ENCODE measurements at places on chromosomes 2 and 18.

DNA sequence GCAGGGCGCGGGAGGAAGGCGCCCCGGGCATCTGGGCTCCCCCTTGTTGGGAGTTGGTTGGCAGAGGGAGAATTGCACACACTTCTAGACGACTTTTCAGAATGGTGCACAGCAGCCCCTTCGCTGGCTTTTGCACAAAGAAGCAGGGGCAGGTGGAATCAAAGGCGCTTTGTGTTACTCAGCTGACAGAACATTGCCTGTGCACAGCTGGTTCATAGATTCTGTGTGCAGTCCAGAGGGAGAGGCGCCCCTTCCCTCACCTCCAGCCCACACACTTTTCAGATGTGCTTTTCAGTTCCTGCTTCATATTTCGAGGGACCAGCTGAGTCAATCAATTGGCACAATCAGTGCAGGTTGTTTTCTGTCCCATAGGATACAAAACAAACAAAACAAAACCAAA, 348.4 kb upstream of the RAB12 start:
- no peak for DNase-seq

DNA sequence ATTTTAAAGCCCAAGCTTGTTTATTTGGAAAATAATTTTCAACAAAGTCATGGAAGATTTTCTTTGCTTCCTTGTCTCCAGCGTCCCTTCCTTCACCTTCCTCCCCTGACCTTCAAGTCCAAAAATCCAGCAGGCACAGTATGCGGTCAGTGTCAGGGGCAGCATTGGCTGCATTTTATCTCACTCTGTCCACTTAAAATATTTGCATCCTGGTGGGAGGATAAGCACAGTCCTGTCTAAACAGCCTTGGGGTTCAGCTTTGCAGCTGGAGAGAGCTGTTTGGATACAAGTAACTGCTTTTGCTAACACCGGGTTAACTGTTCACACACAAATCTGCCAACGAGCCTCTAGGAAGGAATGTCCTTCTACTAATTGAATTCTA, 318.1 kb downstream of the PDE11A start:
- DNase-seq: no peak

GRCh38 chr18:22213333-22213973, 44.1 kb downstream of the GATA6 start:
- no peak for DNase-seq

- DNase-seq: no peak
Observed at GRCh38 chr18:80210312-80211083, 36.8 kb downstream of the PARD6G start.

DNA sequence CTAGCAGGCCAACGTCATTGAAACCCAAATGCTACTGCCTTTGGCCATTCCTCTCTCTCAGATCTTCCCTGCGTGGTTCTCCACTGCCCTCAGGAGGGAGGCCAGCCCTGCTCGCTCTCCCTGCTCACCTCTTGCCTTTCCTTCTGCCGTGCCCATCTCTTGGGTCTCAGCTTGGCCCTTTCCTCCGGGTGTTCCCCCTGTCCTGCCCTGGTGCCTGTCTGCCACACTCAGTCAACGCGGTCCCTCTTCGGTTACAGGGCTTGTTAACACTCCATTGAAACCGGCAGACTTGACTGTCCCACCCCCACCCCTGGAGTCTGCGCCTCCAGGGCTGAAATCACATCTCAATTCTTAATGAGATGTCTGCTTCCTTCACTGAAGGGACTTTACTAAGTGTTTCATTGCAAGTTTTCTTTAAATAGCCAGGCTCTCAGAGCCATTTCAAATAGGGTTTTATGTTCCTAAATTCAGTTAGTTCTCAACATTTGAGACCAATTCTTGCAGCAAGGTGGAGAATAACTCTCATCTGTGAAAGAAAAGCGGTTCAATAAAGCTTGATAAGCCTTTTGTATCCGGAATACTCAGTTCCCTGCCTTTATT, 237.6 kb downstream of the DYSF start:
- DNase-seq: no peak

DNA sequence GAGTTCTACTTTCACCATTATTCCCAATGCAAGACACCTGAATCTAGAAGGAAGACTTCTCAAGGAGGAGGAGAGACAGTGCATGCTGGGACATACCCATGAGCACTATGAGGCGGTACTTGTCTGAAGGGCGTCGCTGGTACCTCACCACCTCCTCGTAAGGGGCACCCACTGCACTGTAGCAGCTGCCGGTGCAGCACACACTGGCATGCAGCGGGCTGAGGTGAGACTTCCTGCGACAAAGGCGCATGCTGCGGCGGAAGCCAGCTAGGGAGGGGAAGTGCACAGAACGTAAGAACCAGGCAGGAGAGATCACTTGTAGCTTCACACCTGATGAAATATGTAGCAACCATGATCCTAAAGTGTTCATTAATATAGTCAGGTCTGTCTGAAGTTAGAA, 12.8 kb upstream of the TMEM237 start:
- DNase-seq: no peak

Measured in forelimb muscle (tissue), 1 donor.